ENCODE measurements at places on chromosomes 12 and 14. TPM values are rescaled to one million over a fixed set of nuclear protein-coding genes. Genes with fewer than 3 reads are reported as not detected.

ACRBP gene
- not detected for total RNA-seq

GDF3 gene
- total RNA-seq: not detected

DNA sequence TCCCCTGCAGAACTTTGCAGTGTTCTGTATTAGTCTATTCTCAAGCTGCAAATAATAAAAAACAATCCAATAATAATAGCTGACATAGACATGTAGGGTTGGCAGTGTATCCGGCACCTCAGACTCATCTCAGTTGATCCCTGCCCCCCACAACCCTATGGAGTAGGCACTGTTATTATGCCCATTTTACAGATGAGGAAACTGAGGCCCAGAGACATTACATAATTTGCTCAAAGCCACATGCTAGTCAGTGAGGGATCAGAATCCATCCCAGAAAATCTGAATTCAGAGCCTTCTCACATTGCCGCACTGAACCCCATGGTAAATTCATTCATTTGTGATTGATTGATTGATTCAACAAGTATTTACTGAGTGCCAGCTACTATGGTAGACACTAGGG is 226.6 kb upstream of the PWP1 start:
- no peak for DNase-seq

DNA sequence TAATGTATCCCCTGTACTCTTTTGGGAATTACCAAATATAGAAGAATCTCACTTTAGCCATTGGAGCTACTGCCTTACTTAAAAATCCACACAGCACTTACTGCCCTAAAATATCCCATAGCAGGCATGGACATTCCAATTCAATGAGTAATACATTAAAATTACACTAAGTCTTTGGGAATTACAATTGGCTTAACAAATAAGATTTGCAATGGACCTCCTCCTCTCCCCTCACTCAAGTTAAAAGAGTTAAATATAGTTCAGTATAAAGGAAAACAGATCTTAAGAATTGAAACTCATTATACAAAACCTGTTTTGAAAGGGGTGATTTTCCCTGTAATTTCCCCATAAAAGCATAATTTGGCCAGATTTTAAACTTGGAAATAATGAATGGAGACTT is 477.1 kb downstream of the SLC16A7 start:
- peak; percentile 49 for DNase-seq

DNA sequence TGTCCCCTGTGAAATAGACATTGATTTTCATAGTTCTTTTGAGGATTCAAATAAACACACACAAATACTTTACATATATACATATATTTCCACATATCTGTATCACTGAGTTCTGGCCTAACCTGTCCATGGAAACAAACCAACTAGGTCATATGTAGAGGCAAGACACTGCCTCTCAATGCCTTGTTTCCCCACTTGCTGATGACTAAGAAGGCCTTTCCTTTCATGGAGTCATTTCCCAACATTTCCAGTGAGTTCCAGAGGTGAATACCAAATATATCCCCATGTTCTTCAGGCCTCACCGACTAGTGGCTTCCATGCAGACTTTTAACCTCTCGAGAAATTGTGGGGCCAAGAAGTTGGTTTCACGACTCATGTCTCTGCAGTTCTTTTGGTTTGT is 120.8 kb downstream of the DNAI7 start:
- DNase-seq: no peak

DNA sequence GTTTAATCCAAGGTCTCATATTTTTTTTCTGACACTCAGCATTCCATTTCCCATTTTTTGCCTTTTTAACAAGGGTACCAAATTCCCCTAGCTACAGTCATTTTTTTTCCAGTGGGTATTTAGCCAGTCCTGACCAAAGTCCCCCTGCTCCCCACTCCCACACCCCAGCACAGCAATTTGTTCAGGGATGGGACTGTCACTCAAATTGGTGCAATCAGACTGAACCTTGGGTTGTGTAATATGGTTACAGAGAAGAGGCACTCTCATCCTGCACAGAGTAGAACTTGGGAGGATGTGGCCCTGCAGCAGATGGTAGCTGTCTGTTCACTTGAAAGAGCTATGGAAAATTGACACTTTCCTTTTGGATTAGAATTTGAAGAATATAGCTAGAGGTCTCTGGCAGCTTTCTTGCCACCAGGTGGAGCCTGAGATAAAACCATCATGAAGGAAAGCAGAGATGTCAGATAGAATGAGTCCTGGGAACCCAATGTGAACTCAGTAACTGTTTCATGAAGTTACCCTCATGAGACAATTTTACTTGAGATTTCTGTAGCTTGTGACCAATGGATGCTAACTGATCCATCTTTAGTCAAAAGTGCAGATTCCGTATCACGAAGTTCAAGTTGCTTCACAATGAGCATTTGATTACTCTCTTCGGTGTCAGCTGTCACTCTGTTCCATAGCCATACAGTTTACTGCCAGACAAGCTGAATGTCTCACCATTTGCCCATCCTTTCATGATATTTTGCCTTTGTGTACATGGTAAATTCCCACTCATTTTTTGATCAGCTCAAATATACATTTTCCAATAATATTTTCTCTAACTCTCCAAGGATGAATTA is 394.0 kb upstream of the SYT1 start:
- peak; percentile 63 for DNase-seq

- peak; percentile 13 for DNase-seq
These were observed 65.8 kb downstream of the GALNT16 start for GRCh38 chr14:69325646-69326265.

DNA sequence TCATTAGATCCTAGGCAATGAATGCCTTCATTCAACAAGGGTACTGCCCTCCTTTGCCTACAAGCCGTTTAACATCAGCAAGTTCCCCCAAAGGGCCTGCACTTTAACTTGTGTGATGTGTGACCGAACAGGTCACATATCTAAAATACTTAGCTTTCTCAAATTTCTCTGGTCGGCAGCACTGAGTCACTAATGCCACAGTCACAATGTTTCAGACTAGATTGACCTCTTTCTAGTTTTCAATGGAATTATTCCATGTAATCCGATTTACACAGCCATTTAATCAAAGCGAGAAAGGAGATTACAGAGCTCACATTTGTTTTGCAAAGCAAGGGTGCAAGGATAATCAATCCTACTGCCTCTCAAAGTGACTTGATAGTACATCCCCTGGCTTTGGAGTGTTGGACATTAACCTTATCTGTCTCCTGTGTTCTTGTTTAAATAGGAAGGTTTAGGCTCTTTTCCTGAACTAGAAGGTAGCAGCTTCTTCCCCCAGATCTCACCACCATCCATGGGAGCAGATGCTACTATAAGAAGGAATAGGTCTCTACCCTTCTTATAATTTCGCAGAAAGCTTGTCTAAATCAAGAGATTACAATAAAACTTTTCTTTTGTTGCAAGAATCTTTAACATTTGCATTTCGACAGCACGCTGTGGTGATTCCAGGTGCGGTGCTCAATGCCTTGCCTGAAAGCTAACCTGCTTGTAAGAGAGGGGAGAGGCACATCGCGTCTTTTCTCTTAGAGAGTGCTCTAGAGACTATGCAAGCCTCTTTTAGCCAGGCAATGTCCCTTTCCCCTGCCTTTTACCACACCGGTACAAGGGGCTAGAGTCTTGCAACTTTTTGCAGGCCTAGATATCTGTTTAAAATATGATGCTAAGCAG is 1.8 kb downstream of the KITLG start:
- DNase-seq: peak; percentile 56

GRCh38 chr12:31749024-31749704 is 20.3 kb upstream of the AMN1 start:
- peak; percentile 96 for DNase-seq

DNA sequence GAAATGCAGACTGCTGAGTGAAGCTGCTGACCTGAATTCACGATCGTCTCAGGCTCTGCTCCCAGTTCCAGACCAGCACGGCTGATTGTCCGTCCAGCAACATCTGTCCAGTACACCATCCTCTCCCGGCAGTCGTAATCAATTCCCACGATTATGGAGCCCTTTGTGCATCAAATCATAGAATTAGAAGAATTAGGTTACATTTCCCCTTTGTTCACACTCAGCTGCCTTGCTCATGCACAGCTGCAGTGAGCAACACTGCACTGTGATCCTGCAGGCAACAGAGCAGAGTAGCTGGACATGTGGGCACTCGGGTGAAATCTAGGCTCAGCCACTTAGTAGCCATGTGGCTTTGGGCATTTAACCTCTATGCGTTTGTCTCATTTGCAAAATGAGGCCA is 22.2 kb downstream of the RTRAF start:
- no peak for DNase-seq

GRCh38 chr14:21072781-21073339 is 2.8 kb downstream of the ARHGEF40 start:
- no peak for DNase-seq

SLC39A5 gene
- total RNA-seq: not detected

OR11H12 gene
- total RNA-seq: not detected

ARPC3 gene
- 686 TPM for total RNA-seq

GRCh38 chr12:29907461-29907860 is 123.7 kb upstream of the TMTC1 start:
- DNase-seq: no peak

- no peak for DNase-seq
These were observed 55.3 kb downstream of the STAB2 start for GRCh38 chr12:103642240-103642864.

GRCh38 chr12:54140588-54141388 is 48.0 kb downstream of the SMUG1 start:
- peak; percentile 70 for DNase-seq

- DNase-seq: no peak
These were observed 21.8 kb downstream of the MVK start for GRCh38 chr12:109595321-109595902.

DNA sequence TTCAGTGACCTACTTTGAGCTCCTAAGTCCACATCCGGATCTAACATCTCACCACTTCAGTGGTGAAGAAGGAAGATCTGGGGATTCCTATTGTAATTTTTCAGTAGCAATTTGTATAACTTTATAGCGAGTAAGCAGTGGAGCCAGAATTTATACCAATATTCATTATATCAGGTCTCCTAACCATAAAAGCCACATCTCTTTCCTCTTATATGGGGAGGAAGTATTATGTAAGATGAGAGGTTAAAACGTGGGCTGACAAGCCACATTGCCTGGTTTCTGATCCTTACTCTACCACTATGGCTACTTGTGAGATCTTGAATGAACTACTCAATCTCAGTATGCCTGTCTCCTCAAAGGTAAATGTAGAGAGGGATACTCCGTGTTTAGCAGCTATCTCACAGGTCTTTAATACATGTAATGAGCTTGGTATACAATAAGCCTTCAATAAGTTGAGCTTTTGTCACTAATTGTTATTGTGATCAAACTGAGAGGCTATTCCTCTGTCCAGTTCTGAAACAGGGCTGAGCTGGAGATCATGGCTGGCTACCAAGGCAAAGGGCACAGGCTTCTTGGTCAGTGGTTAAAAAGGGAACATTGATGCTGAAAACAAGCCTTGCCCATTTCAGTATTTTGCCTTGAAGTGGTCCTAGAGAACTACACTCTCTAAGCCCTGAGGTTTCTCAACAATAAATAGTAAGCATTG is 3.3 kb upstream of the TMEM117 start:
- DNase-seq: no peak

GRCh38 chr12:121810833-121811433 is 7.1 kb downstream of the SETD1B start:
- DNase-seq: peak; percentile 33

SRRM4 gene
- not detected for total RNA-seq

GRCh38 chr14:101474563-101475455 is 86.5 kb upstream of the DIO3 start:
- no peak for DNase-seq

SMIM41 gene
- not detected for total RNA-seq

- no peak for DNase-seq
These were observed 206.2 kb downstream of the PPM1H start for GRCh38 chr12:62728741-62729140.

- DNase-seq: no peak
These were observed 58.2 kb upstream of the STRN3 start for GRCh38 chr14:31084385-31084784.

- no peak for DNase-seq
These were observed 5.1 kb downstream of the ARHGDIB start for GRCh38 chr12:14956024-14956891.

IL31 gene
- total RNA-seq: not detected

GRCh38 chr12:18462442-18462841 is 201.1 kb downstream of the PIK3C2G start:
- DNase-seq: peak; percentile 83

MANSC1 gene
- 2.5 TPM for total RNA-seq

MIP gene
- total RNA-seq: not detected

ADAMTS20 gene
- not detected for total RNA-seq

DNA sequence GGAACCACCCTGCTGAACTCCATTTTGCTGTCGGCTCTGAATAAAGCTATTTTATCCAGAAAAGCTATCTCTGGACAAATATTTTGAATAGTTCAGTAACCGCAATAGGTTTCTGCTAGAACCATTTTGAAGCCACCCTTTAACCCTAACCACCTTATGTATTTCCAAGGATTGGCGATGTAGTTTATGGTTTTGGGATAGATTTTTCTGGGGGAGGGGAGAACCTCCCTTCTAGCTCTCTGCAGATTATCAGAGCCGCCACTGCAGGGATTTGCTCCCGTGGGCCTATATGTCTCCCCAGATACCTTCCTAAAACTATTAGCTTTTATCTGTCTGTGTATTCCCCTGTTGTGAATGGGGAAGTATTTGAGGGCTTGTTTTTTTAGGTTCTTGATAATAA is 1.8 kb upstream of the TUBA1B start:
- peak; percentile 56 for DNase-seq

FCF1 gene
- 39.2 TPM for total RNA-seq

DNA sequence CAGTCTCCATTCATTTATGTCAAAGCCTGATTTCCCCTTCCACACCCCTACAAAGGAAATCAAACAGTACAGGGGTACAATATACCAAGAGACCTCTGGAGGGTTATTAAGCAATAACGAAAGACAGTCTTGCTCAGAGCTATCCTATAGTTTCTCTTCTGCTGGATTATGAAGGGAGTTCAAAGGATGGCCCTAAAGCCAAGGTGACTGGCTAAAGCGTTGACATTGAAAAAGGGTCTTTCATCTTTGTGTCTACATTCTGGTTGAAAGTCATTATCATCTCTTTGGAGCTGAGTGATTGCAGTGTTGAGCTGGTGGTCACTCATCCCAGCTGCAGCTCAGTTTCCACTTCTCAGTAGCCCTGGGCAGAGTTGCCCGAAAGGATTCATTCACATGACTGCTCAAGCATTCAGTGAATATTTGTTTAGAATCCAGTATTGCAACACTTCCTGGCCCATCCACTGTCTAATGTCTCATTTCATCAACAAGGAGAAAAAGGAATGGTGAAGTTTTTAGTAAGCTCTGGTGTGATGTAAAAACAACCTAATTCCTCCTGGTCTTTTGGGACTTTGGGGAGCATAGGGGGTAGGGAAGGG is 19.2 kb upstream of the TBX5 start:
- DNase-seq: peak; percentile 90

CISTR gene
- not detected for total RNA-seq

DNA sequence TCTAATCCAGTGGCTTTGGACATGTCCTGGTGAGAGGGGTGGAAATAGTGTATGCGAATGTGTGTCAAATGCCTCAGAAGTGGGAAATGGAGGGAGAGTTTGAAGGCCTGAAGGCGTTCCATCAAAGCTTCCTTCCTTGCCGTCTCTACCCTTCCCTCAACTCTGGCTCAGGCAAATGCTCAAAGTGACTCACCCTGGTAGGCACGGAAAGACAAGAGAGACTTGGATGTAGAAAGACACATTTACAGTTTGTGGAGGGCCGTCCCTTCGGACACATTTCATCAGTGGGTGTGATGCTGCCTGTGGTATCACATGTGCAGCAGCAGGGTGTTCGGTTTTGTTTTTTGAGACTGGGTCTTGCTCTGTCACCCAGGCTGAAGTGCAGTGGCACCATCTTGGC is 36.7 kb downstream of the CHST11 start:
- DNase-seq: peak; percentile 50

CCDC177 gene
- total RNA-seq: not detected

All from GM23248 (cell line).